Naive thymus-derived CD4-positive, alpha-beta T cell (primary cell): ENCODE measurements at places on chromosomes 7 and 10. TPM values are rescaled to one million over a fixed set of nuclear protein-coding genes. Genes with fewer than 3 reads are reported as not detected.

GRCh38 chr7:129721068-129721467, 109.5 kb downstream of the NRF1 start:
- no peaks in the 10 kb centered on the region for H3K4me1 ChIP-seq
- no peak overlapping the region for H3K27ac ChIP-seq
- DNase-seq, result no peak

- H3K27me3 ChIP-seq, result no peaks in the 10 kb centered on the region
- no peak overlapping the region for H3K27ac ChIP-seq
- no peak overlapping the region for H3K4me3 ChIP-seq
- DNase-seq, result no peak
- H3K4me1 ChIP-seq, result peaks cover 11% of the 10 kb centered on the region
- no peaks in the 10 kb centered on the region for H3K36me3 ChIP-seq
Measured at GRCh38 chr10:88113232-88113631, 249.8 kb downstream of the PTEN start.

GRCh38 chr7:4000934-4001333, 681.2 kb upstream of the FOXK1 start:
- no peaks in the 10 kb centered on the region for H3K4me1 ChIP-seq
- no peak overlapping the region for H3K4me3 ChIP-seq

DNA sequence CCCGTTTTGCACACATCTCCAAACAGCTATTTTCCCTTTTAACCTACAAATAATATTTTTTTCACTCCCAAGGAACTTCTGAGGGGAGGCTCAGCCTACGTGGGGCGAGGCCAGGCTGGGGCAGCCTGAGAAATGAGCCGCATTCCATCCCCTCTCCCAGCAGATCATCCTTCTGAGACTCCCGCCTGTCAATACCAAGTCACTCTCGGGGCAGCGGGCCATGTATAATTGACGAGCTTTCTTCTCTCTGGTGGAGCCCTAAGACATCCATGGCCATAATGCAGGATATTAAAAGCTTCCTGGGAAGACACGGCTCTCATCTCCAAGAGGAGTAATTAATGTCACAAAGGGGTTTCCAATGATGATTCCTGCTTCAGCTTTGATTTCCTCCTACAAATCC, 37.8 kb upstream of the CHST15 start:
- no peaks in the 10 kb centered on the region for H3K27me3 ChIP-seq
- H3K27ac ChIP-seq, result no peak overlapping the region
- H3K4me1 ChIP-seq, result no peaks in the 10 kb centered on the region
- H3K36me3 ChIP-seq, result no peaks in the 10 kb centered on the region

- no peaks in the 10 kb centered on the region for H3K27me3 ChIP-seq
- no peak overlapping the region for H3K27ac ChIP-seq
- H3K36me3 ChIP-seq, result no peaks in the 10 kb centered on the region
- no peaks in the 10 kb centered on the region for H3K4me1 ChIP-seq
- no peak for DNase-seq
Measured at GRCh38 chr10:18566177-18566576, 85.2 kb downstream of the NSUN6 start.

The CYP26A1 gene
- total RNA-seq, result not detected in 2 replicates

The STEAP2 gene
- total RNA-seq, result 0.05 TPM

The FFAR4 gene
- not detected for total RNA-seq
